ENCODE measurements at places on chromosomes 12 and 14. TPM values are rescaled to one million over a fixed set of nuclear protein-coding genes. Genes with fewer than 3 reads are reported as not detected.

DNA sequence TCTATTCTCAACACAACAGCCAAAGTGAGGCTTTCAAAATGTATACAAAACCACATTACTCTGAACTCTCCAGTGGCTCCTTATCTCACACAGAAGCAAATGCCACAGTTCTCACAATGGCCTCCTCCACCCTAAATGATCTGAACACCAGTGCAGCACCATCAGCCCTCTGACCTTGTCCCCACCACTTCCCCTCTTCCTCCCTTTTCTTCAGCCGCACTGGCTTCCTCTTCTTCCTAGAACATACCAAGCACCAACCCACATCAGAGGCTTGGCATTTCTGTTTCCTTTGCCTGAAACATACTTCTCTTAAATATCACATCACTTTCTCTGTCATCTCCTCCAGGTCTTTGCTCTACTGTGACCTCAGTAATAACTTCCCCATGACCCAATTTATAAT is 66.3 kb downstream of the GPR135 start:
- no peak for DNase-seq

The RNF212B gene
- not detected for polyA plus RNA-seq

The MIP gene
- polyA plus RNA-seq: not detected

The CACNA1C gene
- polyA plus RNA-seq: 0.21 TPM

DNA sequence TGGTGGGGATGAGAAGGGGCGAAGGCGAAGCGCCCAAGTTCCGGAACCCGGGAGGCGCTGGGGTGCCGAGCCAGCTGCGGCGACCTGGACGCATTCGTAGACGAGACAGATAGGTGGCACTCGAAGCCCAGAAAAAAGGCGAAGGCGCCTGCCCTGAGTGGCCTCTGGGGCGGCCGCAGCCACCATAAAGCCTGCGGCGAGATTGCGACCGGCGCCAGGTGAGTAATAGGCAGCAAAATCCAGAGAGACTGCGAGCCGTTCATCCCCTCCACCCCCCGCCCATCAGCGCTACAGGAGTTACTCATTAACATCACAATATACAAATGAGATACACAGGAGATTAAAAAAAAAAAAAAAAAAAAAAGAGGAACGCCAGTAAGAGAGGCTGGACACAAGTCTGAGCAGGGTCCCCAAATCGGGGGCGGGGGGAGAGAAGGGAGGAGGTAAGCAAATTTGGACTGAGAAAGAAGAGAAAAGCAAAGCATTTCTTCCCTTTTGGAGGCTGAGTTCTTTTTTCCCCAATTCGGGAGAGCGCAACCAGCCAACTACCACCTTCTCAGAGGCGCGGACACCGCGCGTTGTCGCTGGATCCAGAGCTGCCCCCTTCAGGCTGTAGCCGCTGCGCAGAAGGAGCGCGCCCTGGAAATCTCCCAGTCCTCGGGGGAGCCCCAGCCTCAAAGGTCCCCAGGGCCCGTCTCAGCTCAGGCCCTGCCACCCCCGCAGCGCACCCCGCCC is 15.7 kb downstream of the TBX3 start:
- no peak for DNase-seq

DNA sequence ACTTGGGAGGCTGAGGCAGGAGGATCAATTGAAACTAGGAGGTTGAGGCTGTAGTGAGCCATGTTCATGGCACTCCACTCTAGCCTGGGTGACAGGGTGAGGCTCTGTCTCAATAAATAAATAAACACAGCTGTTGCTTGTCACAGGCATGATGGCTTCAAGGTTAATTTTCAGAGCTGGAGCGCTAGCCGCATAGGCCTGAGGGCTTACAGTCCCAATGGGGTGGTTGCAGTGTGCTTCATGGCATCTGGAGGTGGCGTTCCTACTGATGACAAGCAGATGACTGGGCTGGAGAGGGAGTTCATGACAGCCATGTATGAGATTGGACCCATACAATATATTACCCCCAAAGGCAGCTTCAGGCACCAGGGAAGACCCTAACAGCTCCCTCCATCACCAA is 1.6 kb upstream of the FMNL3 start:
- DNase-seq: no peak

- no peak for DNase-seq
Measured at GRCh38 chr14:104580961-104581360, 1.4 kb downstream of the C14orf180 start.

DNA sequence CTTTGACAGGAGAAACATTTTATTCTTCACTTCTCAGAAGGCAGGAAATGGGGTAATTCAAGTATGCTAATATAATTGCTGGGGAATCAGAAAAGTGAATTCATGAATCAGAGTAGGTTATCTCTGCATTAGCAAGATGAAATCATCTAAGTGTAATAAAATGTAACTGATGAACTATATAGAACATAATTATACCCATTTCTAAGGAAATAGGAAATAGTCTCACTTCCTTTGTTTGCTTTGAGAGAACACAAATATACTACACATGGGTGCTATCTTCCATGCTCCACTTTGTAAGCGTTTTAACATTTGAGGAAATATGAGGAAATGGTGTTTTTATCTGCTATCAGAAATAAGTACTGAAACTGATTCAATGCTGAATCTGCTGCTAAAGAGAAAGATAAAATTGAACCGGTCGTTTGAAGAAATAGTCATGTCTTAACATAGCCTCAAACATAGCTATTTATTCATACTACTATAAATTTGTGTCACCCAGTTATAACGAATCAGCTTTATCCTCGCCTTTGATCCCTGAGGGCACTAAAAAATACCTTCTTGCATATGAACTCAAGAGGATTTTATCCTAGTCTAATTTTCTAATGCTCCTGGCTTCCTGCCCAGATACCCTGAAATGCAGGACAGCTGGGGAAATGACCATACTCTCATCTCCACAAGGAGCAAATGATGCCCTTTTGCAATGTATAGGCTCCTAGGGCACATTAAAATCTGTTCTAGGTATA is 696.0 kb downstream of the C12orf50 start:
- DNase-seq: no peak

DNA sequence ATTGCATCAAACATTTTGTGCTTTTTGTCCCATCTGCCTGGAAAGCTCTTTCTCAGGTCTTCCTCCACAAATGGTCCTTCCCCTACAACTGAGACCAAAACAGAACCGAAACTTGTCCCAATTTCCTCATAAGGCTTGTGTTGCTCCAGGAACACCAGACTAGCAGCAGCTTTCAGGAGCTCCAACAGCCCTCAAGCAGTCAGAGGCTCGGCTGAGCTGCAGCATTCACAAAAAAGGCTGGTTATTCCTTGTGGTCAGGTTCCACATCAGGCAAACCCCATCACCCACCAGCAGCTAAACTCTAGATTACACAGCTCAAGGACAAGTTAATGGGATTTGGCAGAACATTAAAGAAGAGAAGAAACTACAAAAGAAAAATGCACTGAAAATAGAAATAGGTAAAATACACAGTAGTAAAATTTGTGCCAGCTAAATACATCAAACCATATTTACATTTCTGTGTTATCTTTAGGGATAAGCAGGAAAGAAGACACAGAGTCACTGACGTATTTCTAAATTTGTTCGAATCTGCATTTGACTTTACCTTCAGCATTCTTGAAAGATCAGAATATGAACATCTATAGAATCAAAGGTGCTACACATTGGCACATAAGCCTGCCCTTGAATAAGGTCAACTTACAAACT is 141.2 kb downstream of the STXBP6 start:
- no peak for DNase-seq

GRCh38 chr14:30191639-30192279 is 264.1 kb upstream of the PRKD1 start:
- DNase-seq: no peak

GRCh38 chr12:91023326-91024004 is 18.7 kb upstream of the EPYC start:
- no peak for DNase-seq
